Activated CD4-positive, alpha-beta T cell treated with anti-CD3 and anti-CD28 coated beads, Interleukin-2, amount 50 U/mL, for 4 hours (primary cell): ENCODE measurements at places on chromosomes 2 and 18.

DNA sequence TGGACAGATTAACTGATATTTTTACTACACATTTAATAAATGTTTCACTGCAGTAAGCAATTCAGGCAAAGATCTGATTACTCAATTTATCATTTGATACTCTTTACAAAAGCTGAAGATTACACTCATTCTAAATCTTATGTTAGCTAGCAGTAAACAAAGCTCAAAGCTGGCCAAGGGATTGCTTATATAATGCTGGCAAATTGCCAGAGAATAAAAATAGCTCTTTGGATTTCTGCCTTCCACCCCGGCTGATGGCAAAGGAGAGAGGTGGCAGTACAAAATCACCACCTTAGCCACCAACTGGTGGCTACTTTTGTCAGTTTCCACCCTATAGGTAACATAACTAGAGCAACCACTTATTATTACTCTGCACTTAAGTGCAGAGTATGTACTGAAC lies 320.5 kb downstream of the FSIP2 start:
- DNase-seq, result no peak

DNA sequence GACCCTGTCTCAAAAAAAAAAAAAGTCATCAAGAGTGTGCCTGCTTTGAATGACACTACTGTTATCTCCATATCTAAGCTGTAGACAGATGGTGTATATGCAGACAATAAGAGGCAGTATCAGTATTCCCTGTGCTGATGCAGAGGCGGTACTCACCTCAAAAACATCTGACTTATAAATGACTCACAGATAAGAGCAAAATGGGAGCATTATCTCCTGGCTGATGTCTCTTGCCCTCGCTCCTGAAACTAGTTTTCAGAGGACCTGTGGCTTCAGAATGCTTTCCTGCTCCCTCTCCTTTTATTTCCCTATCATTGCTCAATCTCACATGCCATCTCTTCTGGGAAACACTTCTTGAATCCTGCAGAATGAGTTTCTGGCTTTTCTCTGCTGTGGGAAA lies 289.6 kb downstream of the PTPRM start:
- no peak for DNase-seq

DNA sequence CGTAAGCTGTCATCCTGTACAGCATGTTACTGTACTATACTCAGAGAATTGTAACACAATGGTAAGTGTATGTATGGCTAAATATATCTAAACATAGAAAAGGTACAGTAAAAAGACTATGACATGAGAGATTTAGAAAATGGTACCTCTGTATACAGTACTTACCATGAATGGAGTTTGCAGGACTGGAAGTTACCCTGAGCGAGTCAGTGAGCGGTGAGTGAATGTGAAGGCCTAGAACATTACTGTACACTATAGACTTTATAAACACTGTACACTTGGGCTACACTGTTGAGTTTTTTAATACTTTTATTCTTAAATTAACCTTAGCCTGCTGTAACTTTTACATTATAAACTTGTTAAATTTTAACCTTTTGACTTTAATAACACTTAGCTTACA lies 1.5 kb downstream of the DDX18 start:
- DNase-seq, result no peak

DNA sequence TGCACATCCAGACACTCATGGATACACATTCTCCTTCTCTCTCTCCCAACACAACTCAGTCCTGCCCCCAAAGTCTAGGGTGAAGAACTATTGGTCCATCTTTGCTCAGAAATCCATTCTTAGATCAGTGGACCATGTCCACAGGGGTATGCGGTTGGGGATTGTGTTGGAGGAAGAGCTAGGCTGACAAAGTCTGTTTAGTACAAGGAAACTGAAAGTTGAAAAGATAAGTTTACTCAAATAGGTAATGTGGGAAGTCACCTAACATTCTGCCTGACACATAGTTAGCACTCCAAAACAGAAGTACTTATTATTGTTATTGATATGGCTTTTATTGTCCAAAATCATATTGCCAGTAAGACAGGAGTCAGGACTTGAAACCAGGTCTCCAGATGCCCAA lies 55.9 kb downstream of the ALK start:
- no peak for DNase-seq

DNA sequence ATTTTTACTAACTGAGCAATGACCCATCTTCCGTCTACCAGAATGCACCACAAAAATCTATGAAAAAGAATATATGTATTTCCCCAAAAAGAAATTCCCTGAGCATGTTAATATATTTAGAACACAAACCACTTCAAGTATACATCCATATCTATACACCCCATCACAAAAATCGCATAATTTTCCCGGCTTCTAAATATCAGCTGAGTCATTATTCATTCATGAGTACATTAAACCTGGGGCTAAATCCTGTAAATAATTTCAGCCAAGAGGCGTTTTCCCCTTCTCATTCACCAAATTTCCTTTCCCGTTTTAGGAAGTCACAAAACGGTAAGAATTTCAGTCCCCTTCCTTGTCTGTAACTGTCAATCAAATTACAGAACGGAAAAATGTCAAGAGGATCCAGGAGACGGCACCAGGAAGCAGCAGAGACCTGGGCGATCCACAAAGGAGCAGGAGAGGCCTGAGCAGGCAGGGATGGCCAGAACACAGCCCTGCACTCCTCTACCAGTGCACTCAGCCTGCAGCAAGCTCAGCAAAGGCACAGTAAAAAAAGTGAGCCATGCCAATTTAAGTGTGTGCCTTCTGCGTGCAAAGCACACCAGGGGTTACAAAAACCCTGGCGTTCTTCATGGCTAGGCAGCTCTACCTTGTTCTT lies 300.7 kb downstream of the TCF4 start:
- DNase-seq, result no peak

- no peak for DNase-seq
Measured at GRCh38 chr2:121532347-121532766, 1.7 kb downstream of the RNU4ATAC start.

DNA sequence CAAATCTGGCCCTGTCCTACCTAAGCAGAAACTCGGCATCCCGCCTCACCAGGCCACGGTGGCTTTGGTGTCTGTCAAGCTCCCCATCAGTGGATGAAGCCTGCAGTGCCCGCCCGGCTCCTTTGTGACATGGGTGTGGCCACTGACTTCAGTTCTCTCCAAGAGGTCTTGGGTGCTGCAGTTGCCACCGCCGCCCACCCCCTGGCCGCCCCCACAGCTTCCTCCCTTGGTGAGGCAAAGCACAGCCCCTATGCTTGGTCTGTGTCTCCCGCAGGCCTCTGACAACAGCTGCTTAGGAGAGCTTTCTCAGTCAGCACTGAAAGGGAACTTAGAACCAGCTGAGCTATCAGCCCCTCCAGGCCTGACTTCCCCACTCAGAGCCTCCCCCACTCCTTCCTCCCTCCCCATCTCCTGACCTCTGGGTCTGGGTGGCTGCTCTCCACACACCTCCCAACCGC lies 22.9 kb upstream of the GPR55 start:
- DNase-seq, result no peak

DNA sequence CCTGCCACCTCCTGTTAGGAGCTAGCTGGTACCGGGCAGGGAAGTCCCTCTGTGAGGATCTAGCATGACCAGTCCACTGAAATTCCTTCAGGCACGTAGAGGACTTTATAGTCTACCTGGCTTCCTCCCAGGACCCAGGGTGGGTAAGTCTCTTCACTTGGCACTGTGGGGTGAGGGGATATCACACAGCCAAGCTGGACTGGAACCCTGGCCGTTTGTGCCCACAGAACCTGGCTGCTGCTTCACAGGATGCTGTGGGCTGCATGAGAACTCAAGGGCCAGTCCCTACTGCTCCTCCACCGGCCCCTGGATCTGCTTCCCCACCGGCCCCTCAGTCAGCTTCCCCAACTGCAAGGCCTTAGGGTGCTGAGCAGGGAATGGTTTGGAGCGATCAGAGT lies 35.8 kb downstream of the HS1BP3 start:
- no peak for DNase-seq

DNA sequence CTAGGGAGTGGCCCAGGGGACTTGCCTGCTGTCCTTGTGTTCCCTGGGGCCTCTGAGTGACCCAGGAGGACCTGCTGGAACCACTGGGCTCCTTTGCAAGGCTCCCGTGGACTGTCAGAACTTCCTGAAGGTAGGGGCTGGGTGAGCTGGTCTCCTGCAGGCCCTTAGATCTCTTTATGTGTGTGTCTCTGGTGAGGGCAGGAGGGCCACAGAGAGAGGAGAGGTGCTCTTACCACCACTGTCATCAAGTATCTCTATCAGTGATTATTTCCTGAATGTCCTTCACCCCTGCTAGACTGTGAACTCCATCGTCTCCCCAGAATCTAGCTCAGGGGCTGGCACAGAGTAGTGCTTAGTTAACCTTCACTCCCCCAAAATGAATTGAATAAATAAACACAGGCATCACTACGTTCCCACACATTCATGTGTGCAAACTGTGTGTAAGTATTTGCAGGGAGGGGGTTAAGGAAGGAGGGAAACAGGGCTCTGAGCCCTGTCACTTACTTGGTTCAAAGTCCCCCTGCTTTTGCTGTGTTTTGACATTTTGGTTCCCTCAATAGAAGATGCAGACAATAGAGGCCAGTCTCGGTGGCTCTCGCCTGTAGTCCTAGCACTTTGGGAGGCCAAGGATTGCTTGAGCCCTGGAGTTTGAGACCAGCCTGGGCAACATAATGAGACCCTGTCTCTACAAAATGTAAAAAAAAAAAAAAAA lies 100.8 kb upstream of the HAAO start:
- DNase-seq, result no peak

- DNase-seq, result no peak
Measured at GRCh38 chr2:119771331-119771730, 11.6 kb downstream of the PTPN4 start.

DNA sequence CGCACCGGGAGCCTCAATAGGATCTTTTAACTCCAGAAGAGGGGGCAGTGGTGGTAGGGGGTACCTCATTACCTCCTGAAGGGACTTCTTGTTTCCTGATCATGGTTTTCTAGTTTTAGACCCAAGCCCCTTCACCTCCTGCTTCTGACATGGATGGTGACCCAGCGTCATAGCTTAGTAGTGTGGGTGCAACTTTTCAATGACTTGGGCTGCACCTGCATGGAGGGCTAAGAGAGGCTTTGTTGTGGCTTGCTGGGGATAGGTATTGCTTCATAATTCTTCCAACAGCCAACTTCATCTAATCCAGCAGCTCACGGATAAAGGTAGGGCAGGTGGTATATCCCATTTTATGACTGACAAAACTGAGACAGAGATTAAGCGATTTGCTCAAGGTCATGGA lies 3.0 kb downstream of the SLC1A4 start:
- DNase-seq, result no peak

DNA sequence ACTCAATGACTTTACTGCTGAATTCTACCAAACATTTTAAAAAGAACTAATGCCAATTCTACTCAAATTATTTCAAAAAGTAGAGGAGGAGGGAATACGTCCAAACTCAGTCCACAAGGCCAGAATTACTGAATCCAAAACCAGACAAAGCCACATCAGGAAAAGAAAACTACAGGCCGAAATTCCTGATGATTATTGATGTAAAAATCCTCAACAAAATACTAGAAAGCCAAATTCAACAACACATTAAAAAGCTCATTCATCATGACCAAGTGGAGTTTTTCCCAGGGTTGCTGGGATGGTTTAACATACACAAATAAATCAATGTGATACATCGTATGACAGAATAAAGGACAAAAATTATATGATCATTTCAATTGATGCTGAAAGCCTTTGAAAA lies 103.9 kb upstream of the UBE2E3 start:
- DNase-seq, result no peak

GRCh38 chr2:216985658-216986141 lies 125.8 kb upstream of the TNP1 start:
- DNase-seq, result no peak

DNA sequence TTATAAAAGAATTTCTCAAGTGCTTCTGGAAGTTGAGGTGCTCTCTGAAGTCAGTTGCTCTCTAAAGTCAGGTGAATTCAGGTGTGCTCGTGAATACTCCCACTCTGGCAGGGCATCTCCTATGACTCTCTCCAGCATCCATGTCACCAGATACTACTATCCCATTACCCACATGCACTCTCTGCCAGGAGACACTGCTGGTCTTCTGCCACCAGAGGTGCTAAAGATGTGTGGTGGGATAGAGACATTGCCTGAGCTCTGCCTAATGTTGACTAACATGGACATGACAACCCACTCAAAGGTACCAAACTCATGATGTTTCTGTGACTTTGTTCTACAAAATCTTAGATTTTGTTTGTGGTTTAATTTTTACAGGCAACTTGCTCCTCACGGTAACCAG lies 106.4 kb upstream of the HNRNPA3 start:
- no peak for DNase-seq

GRCh38 chr2:190420801-190421200 lies 12.6 kb downstream of the MFSD6 start:
- DNase-seq, result no peak

DNA sequence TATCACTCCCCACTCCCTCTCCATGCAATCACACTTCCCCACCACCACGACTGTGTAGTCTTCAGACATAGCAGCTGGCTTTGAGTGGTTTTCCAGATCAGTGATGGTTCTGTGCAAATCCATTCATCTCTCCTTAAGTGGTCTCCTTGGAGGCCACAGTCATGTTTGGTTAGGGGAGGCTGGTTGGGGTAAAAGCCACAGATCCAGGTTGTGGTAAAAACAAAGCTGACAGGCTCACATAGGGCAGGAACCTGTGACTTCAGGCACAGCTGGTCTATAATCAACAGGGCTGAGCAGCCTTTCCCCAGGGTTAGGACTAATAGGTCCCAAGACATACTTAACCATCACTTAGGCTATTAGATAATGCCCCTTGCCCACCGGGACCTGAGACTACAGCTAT lies 46.2 kb upstream of the FZD7 start:
- DNase-seq, result no peak

DNA sequence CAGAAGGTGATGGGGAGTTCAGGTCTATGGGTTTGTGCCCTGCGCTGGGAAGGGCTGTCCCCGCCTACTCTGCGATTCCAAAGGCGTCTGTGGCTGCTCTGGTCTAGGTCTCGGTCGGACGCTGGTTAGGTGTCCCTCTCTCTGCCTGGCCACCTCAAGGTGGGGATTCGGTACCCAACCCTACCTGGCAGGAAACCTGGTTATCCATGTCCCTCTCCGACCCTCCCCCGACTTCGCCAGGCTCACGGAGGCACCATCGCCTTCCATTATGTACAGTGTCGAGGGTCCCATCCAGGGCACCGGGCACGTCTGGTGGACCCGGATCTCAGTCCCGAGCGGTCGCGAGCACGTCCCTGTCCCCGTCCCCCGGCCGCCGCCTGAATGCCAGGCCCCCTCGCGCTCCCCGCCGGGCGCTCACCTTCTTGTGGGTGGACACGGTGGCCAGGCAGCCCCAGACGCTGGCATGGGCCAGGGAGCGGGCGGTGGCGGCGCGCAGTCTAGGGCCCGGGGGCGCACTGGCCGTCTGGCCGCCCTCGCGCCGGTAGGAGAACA lies 628 bp downstream of the CREG2 start:
- DNase-seq, result no peak

GRCh38 chr18:51153659-51154371 lies 43.7 kb downstream of the MEX3C start:
- peak; percentile 18 for DNase-seq

- DNase-seq, result no peak
Measured at GRCh38 chr2:681312-681711, 4.1 kb upstream of the TMEM18 start.
